ENCODE measurements at places on chromosomes 5 and 9.

GRCh38 chr9:87657190-87657589 lies 68.7 kb upstream of the CTSL start:
- no peak for ATAC-seq

DNA sequence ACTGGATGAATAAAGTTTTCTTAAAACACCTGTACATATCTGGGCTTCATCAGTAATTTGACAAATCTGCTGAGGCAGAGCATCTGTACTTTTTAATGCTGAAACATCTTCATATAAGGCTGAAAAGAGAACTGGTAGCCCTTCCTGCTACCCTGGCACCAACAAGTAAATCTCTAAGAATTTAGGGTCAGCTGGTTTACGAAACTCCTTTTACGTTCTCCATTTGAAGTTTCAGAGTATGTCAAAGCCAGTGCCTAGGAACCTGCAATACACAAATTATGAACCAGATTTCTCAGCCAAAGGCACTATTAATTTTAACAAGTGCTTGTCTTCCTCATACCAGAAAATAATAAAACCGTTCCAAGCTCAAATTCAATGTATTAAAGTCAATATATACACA lies 3.8 kb downstream of the ZFAND5 start:
- no peak for ATAC-seq

- no peak for ATAC-seq
Observed at GRCh38 chr5:151204051-151204450, 19.8 kb downstream of the CCDC69 start.

GRCh38 chr9:13431222-13431536 lies 151.7 kb upstream of the MPDZ start:
- no peak for ATAC-seq

DNA sequence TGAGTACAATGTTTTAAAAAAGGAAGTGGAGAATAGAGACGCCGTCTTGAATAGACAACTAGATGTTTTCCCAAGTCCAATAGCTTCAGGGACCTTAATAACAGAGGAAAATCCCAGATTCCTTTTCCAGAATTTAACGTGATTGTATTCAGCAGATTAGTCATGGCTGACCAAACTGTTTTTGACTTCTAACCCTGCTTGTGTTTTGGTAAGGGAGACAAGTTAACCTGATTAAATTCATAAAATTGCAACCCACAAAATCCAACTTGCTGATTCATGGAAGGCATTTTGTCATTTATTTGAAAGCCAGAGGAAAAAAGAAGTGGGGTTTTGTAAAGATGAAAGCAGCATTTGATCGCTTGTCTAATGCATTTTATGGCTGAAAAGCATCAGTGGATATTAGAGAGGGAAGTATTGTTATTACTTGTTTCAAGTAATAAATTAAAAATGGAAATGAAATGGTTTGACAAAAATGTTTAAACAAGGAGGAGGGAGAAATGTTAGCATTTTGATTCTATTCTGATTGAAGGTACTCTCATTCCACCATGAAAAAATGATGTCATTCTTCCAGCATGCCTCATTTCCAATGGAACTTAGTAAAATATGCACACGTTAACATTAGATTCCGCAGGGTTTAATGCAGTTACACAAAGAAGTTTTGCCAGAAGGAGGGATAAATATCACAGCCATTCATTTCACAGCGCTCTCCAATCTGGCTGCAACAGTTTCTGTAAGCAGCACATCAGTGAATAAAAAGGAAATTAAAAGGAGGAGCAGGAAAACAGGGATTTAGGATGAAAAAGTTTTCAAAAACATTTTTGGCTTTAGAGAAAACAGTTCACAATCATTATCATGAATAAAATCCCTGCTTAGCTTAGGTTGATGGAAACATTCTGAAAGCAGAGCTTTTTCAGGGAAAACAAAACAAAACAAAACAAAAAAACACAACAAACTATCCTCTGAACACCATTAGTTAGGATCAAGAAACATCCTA lies 314.7 kb downstream of the PRR16 start:
- no peak for ATAC-seq

DNA sequence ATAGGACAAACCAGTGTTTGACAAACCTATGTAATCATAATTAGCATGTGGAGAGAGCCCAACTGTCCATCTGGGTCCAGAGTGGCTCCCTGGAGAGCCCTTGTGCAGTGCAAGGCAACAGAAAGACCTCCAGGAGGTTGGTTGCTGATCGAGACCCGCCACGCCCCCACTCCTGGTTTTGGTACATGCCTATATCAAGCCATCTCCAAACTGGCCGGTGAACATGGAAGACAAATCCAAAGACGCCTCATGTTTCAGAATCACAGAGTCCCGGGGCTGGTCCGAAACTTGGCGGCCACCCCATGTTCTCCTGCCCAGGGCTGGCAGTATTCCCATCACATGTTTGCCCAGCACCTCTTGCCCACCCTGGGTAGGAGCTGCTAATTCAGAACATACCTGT lies 140.2 kb downstream of the PAX5 start:
- no peak for ATAC-seq

DNA sequence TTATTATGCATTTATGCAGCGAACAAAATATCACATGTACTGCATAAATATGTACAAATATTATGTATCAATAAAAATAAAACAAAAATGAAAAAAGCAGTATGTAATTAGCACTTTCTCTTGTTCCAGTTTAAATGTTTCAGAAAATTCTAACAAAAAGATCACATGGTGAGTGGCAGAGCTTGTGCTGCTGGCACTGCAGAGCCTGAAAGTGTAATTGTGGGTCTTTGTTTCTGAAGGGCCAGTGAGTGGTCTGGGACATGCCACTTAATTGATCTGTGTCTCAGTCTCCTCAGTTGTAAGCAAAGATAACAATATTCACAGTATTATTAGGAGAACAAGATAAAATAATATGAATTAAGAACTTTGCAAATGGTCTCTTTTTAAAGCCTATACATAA lies 39.5 kb upstream of the RAI14 start:
- no peak for ATAC-seq

- peak; percentile 54 for ATAC-seq
Observed at GRCh38 chr5:43244823-43245565, 53.0 kb downstream of the NIM1K start.

GRCh38 chr5:62155988-62156387 lies 150.0 kb upstream of the KIF2A start:
- no peak for ATAC-seq

DNA sequence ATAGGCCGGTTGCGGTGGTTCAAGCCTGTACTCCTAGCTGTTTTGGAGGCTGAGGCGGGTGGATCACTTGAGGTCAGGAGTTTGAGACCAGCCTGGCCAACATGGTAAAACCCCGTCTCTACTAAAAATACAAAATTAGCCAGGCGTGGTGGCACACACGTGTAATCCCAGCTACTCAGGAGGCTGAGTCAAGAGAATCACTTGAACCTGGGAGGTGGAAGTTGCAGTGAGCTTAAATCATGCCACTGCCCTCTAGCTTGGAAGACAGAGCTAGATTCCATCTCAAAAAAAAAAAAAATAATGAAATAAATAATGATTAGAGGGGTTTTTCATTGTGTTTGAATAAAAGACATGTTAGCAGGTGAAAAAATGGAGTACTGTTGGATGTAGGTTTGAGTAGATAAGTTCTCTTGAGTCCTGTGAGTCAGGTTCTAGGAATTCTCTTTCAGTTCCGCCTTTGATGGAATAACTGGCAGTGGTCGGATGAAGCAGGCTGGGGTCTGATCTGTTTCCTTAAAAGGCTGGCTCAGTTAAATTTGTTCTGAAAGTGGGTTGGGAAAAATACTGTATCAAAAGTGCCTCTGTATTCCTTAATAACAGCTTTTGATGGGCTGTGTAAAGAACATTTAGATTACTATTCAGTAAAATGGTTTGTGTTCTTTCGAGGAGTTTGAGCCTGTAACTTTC lies 73.2 kb downstream of the AOPEP start:
- ATAC-seq, result no peak

DNA sequence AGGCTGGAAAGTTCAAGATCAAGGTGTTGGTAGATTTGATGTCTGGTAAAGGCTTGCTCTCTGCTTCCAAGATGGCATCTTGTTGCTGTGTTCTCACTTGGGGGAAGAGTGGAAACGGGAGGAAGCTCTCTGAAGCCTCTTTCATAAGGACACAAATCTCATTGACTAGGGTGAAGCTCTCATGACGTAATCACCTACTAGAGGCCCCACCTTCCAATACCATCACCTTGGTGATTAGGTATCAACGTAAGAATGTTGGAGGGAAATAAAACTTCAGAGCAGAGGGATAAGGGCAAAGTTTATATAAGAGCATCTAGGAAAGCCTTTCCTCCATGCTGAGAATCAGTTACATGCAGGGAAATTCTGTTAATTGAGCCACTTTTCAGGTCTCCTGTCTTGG lies 15.4 kb upstream of the KLF9 start:
- ATAC-seq, result no peak

DNA sequence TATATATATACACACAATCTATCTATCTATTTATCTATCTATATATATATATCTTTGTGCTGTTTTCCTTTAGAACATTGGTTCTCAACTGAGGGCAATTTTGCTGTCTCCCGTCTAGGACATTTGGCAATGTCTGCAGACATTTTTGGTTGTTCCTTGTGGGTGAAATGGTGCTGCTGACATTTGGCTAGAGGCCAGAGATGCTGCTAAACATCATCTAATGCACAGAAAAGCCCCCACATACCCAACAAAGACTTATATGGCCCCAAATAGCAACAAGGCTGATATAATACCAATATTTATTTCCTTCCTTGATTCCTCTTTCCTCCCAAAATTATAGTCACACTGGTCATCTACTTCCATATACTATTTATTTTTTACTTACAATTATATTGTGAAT lies 197.5 kb downstream of the TRPM3 start:
- ATAC-seq, result no peak

DNA sequence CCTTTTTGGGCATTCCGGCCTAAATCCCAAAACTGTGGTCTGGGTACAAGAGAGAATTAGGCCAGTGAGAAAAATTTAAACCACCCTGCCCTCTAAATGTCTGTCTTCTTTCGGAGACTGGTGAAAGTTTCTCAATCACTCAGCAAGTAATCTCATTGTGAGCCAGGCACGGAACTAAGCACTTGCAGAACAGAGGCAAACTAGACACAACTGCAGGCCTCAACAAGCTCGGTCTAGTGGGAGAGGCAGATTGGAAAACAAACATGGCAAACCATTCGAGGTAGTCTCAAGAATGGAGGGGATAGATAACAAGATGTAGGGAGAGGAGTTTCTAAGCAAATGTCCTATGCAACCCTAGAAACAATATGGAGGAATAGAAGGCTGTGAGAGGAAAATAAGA lies 8.9 kb upstream of the C5orf58 start:
- ATAC-seq, result no peak

GRCh38 chr5:95244479-95244878 lies 40.4 kb downstream of the MCTP1 start:
- ATAC-seq, result no peak

GRCh38 chr5:64315778-64316177 lies 150.1 kb downstream of the RNF180 start:
- no peak for ATAC-seq

GRCh38 chr9:71506821-71507220 lies 261.5 kb downstream of the CEMIP2 start:
- no peak for ATAC-seq

GRCh38 chr5:113371721-113372196 lies 63.0 kb downstream of the TSSK1B start:
- ATAC-seq, result no peak

- no peak for ATAC-seq
Observed at GRCh38 chr5:6717687-6718086, 4.5 kb downstream of the TENT4A start.

GRCh38 chr9:129866394-129867135 lies 31.3 kb downstream of the USP20 start:
- ATAC-seq, result no peak

DNA sequence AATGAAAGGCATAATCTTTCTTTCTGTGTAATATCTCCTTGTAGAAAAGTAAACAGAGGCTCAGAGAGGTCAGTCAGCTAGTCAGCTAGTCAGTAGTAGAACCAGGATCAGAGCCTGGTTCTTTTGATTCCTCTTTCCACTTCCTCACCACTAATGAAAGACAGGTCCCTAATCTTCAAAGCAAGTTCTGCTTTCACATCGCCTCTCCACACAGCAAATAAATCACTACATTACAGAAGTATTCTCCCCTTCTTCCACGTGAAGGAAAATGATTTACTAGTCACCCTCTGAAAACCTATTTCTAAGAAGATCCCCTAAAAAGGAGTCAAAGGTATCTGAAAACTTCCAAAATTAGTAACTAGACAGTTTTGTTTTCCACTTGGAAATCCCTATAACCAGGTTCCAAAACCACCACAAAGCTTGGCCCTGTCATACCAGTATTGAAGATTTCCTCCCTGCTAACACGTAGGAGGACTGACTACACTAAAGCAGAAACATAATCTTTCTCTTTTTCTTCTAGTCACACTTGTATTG lies 140.5 kb upstream of the TARS1 start:
- ATAC-seq, result peak; percentile 73

- no peak for ATAC-seq
Observed at GRCh38 chr9:35254237-35254636, 92.4 kb downstream of the UNC13B start.

DNA sequence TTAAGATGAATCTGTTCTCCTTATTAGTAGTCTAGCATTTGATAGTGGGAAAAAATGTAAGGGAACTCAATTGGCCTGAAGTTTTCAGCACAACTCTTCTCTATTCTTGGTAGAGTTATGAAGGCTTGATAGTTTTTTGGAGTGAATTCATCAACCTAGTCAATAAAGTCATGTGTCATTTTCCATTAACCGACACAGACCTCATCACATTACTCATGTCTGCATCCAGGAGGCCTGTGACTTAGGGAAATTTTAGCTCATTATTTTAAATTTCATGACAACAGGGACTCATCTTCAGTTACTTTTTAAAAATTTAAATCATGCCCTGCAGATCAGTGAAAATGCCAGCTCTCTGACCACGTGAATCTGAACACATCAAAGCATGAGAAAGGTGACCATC lies 63.3 kb downstream of the ADAMTS16 start:
- ATAC-seq, result no peak

- ATAC-seq, result no peak
Observed at GRCh38 chr9:136140966-136141365, 22.3 kb upstream of the TMEM250 start.

DNA sequence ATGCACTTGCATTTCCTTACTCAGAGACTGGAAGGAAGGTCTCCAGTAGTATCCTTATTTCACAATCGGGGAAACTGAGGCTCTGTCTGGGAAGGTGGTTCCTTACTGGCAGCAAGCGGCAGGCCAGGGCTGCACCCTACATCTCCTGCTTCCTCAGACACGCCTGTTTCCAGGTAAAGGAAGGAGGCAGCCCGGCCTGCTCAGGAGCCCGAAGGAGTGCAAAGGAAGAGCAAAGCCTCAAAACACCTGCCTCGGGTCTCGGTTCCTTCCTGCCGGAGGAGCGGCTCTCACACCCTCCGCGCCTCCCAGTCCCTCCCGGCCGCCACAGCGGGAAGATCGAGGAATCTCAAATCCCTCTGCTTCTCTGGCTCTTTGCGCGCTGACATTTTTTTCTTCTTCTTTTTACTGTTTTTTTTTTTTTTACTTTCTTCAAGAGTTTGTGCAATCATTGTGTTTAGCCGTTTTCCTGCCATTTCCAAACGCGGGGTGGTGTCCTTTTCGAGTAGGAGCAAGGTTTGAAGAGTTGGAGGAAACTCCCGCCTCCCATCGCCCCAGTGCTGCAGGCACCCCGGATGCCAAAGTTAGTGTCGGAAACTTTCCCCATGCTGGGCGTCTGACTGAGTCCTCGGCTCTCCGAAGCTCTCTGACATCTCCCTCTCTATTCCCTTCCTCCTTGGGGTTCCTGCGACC lies 1.0 kb downstream of the GGTA1 start:
- peak; percentile 18 for ATAC-seq

- ATAC-seq, result no peak
Observed at GRCh38 chr9:16387382-16387781, 483.1 kb downstream of the BNC2 start.

GRCh38 chr9:120920806-120921178 lies 5.8 kb downstream of the TRAF1 start:
- ATAC-seq, result peak; percentile 59

GRCh38 chr5:35247648-35248034 lies 17.4 kb upstream of the PRLR start:
- no peak for ATAC-seq
